CD4-positive, alpha-beta T cell treated with Interleukin-15 for 4 hours (primary cell): ENCODE measurements at places on chromosomes 2 and 18.

DNA sequence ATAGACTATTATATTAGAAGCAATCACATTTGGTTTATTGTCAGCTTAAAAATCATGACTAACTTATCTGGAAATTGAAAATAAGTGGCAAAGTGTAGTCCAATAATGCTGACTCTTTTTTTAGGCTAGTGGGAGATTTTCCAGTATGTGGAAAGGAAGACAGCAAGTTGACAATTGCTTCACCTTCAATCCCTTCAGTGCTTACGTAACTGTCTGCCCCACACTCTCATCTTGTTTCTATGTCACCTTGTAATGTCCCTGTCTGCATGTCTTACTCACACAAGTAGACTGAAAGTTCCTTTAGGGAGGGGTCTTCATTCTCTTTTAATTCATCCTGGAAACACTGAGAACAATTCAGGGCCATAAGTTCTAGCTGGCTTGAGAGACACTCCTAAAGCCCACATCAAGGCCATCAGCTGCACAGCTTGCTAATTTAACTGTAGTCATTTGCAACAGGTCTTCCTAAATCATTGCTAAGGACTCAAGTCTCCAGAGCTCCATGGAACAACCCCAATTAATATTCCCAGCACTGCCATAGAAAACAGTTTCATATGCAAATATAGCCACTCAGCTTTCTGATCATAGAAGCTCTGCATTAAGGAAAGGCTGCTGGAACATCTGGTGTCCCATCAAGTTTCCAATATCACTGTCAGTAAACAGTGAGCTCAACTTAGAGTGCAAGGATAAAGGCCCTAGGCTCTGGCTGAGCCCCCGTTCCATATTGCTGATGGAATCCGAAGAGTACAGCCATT lies 230.5 kb downstream of the ETAA1 start:
- DNase-seq, result no peak

DNA sequence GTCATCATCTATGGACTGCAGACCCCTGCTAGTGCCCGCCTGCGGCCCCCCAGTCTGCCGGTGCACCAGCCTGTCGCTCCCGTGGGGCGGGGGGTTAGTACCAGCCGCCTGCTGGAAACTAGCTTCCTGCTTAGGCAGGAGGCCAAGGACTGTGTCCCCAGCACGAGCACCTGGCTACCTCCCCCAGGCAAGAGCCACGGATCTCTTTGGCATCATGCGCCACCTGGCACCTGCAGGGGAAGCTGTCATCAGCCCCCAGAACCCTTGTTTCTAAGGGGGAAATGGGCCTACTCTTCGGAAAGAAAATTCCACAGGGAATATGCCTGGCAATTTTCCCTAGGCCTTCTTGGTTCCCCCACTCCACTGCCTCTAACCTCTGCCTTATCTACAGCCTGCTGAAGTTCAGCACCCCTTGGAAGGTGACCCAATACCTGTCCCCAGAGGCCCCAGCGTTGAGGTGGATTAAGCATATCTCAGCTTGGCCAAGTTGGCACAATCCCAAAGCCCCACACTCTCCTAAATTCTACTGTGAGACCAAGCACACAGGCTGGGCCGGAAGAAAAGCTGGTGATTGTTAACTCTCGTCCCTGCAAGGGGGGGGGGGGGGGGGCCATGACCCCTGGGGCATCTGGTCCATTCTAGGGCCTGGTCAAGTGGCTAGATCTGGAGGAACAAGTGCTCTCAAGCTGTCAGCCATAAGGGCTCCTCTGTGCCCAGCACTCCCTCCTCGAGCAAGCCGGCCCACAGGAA lies 62.0 kb upstream of the POMC start:
- DNase-seq, result no peak

DNA sequence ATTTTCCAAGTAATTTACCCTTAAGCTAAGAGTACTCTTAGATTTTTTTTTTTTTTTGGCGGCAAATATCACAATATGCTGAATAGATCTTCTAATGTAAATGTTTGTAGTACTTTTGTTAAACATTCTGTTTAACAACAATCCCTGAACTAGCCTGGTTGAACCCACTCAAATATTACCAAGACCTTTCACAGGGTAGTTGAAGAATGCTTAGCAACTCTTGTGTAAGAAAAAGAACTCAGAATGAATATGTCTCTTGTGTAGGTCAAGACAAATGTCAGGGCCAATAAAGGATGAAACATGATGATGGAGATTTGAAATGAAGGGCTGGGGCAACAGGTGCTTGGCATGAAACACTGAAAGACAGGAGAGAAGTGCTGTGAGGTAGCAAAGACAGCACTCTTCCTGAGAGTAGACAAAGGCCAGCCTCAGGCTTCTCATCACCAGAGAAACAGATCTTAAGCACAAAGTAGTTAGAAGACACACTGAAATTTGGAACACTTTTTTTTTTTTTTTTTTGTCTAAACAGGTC lies 597.3 kb downstream of the ERBB4 start:
- no peak for DNase-seq

DNA sequence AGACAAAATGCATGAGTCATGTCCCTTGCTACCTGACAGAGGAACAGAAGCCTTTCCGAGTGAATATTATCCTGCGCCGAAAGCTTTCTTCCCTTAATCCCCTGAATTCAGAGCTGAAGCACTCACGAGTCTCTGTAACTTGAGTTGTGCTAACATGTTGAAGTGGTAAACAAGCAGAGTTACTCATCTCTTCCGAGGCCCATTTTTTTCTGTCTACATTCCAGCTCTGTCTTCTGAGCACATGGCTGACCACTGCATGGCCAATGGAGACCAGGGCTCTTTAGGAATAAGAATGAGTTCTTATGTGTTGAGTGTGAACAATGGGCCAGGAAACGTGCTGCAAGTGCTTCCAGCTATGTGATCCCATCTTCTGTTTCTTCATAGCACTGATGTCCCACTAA lies 73.1 kb upstream of the PID1 start:
- DNase-seq, result no peak

GRCh38 chr18:2478662-2479061 lies 92.6 kb downstream of the METTL4 start:
- no peak for DNase-seq

- DNase-seq, result no peak
Observed at GRCh38 chr2:212001325-212001724, 537.3 kb downstream of the ERBB4 start.

- DNase-seq, result no peak
Observed at GRCh38 chr2:215773728-215774127, 239.6 kb downstream of the MREG start.

DNA sequence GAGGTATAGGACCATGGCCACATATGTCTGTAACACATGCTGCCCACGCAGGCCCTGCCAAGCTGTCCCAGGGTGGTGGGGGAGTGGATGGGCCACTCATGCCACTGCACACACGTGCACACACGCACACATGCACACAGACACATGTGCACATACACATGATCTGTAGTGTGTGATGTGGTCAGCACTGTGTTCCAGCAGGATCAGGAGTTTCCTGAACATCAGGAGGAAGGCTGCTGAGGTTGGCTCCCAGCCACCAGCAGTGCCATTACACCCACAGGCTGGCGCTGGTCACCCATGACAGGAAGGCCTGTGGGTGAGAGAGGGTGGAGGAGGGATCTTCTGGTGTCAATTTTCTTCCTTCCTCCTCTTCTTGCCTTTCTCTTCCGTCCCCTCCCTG lies 44.7 kb downstream of the POMC start:
- no peak for DNase-seq

DNA sequence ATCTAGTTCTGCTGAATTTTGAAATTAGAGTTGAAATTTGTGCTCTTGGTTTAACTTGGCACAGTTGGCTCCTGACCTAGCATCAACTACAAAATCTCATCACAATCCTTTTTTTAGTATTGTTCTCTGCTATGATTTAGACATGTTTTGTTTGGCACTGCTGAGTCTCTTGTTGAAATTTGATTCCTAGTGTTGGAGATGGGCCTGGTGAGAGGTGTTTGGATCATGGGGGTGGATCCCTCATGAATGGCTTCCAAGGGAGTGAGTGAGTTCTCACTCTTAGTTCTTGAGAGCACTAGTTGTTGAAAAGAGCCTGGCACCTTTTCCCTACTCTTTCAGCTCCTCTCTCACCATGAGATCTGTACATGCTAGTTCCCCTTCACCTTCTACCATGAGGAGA lies 605.6 kb upstream of the SLC39A10 start:
- DNase-seq, result no peak

- no peak for DNase-seq
Observed at GRCh38 chr18:51479736-51480135, 282.3 kb upstream of the MEX3C start.

- no peak for DNase-seq
Observed at GRCh38 chr18:61943175-61943964, 50.6 kb upstream of the RNF152 start.

DNA sequence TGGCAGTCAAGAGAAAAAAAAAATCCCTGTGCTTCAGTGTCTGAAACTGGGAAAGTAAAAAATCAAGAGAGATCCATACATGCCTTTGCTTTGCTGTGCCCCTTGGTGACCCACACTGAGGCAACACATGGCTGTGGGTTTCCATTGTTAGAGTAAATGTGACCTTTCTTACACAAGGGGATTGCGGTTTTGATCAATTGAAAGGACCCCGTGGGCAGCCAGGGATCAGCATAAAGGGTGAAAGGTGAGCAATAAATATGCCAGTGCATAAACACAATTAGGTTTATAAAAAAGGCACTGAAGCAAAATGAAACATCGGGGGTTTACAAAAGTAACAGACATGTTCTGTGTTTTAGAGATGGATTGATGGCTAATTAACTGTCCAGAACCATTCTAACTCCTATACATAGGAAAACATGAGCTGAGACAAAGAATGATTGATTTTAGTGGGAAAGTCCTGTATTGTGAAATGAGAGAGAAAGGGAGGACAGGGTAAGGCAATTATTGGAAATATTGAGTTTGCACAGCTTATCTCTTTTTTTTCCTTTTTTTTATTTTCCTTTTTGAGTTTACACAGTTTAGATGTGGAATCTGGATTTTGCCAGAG lies 40.7 kb upstream of the BBS5 start:
- no peak for DNase-seq

DNA sequence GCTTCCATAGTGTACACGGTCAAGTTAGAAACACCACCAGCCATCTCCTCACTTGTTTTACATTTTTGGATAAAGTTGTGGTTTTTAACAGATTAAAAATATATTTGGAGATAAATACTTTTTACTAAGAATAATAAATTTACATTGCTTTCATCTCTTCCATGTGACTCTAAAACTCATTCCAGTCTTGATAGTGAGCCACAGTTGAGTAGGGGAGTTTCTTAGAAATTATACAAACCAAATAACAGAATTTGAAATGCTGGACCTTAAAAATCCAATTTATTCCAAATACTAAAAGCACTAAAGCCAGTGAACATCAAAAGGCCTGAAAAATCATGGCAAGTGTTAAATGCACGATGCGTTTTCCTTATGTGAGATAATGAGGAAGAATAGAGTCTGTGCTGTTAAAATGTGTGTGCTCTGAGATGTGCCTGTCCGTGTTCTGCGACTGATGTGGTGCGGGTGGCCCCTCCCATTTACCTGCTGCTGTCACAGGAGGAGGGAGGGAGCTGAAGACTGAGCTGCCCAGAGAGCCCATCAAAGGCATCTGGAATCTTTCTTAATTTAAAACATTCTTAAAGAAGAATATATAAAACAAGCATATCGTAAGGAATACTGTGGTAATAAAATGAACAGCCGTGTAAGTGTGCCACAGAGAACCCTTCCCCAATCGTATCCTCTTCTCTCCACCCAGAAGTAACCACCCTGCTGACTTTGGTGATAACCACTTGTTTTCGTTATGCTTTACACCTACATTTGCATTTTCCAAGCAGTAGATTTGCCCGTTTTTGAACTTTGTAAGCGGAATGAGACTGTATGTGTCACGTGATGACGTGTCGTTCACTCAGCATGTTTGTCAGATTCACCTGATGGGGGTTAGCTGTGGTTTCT lies 57.0 kb upstream of the TXNDC2 start:
- DNase-seq, result no peak

- DNase-seq, result no peak
Observed at GRCh38 chr2:82748653-82749052, 1710.4 kb downstream of the SUCLG1 start.

GRCh38 chr2:175742367-175742766 lies 259.7 kb downstream of the LNPK start:
- DNase-seq, result no peak

GRCh38 chr2:149653831-149654445 lies 66.4 kb upstream of the MMADHC start:
- no peak for DNase-seq

DNA sequence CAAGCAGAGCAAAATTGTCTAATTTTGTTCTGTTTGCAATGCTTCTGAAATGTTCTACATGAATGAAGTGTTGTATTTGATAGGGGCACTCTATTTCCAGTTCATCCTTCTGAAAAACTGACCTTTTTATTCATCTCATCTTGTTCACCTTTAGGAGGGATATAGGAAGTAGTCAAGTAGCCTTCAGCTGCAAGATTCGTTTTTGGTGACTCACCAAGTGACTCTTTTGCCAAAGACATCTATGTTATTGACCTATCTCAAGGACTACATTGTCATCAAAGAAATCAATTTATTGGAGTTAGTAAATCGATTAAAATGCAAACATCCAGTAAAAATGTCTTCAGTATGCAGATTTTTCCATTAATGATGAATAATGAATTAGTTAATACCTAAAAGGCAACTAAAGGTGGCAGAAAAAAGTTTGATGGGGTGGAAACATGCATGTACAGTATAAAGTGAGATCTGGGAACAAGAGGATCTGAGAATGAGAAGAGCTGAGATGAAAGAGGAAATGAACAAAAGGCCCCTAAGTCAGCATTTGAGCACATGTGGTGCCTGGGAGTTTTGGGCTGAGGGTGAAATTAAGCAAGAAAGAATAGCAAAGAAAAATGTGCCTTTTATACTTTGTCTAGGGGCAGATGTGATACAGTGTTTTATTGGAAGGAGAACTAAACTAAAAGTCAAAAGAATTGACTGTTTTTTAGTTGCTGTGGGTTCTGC lies 255.1 kb upstream of the LINC00305 start:
- DNase-seq, result no peak

DNA sequence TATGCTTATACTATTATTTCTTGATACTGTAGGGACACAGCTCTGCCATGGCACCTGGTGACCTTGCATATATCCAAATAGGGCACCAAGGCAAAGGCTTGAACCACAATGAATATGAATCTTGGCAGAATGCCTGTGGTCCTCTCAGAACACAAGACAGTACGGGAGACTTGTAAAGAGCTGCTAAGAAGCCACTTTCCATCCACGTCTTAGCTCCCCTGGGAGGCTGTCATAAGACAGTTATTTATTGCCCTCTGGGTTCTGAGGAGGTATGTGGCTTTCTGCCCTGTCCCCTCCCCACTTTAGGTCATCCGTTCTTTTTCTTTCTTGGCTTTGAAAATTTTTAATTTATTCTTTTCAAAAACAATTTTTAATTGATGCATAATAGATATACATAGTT lies 29.8 kb upstream of the MRPL33 start:
- no peak for DNase-seq

- no peak for DNase-seq
Observed at GRCh38 chr2:176544991-176545956, 276.0 kb downstream of the MTX2 start.

GRCh38 chr2:218648787-218649100 lies 10.7 kb downstream of the ZNF142 start:
- no peak for DNase-seq

- DNase-seq, result no peak
Observed at GRCh38 chr2:18659915-18660314, 70.5 kb upstream of the NT5C1B start.
